CD4-positive, alpha-beta T cell treated with Interferon alpha-2 for 1 hour (primary cell): ENCODE measurements at places on chromosomes 3 and 15.

GRCh38 chr15:34366271-34367065 lies 528 bp downstream of the LPCAT4 start:
- peak; percentile 12 for DNase-seq

- DNase-seq: no peak
These were observed 3.9 kb downstream of the PLA2G4E start for GRCh38 chr15:42016971-42017370.

DNA sequence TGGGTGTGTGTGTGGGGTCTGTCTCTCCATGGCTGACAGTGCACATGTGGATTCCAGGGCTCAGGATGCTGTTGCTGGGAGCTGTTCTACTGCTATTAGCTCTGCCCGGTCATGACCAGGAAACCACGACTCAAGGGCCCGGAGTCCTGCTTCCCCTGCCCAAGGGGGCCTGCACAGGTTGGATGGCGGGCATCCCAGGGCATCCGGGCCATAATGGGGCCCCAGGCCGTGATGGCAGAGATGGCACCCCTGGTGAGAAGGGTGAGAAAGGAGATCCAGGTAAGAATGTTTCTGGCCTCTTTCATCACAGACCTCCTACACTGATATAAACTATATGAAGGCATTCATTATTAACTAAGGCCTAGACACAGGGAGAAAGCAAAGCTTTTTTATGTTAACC lies 10.5 kb downstream of the ADIPOQ start:
- DNase-seq: no peak

GRCh38 chr3:126524429-126524988 lies 554 bp downstream of the CHST13 start:
- DNase-seq: no peak

GRCh38 chr15:66905954-66906353 lies 159.4 kb upstream of the SMAD3 start:
- no peak for DNase-seq

DNA sequence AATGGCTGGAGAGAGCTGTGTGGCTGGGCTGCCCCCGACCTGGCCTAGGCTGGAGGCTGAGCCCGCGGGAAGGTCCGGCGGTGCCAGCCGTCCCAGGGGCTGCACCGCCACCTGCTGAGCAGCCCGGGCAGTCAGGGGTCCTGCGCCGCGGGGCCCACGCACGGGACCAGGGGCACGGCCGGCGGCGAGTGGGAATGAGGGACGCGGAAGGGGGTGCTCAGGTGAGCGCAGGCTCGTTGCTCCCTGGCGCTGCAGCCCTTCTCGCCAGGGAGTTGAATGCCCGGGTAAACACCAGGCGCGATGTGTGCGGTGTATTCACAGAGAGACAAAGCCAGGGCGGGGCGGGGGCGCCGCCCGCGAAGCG lies 666 bp upstream of the SEMA3F start:
- no peak for DNase-seq

- no peak for DNase-seq
These were observed 85.1 kb downstream of the ZBTB20 start for GRCh38 chr3:115062009-115062408.

DNA sequence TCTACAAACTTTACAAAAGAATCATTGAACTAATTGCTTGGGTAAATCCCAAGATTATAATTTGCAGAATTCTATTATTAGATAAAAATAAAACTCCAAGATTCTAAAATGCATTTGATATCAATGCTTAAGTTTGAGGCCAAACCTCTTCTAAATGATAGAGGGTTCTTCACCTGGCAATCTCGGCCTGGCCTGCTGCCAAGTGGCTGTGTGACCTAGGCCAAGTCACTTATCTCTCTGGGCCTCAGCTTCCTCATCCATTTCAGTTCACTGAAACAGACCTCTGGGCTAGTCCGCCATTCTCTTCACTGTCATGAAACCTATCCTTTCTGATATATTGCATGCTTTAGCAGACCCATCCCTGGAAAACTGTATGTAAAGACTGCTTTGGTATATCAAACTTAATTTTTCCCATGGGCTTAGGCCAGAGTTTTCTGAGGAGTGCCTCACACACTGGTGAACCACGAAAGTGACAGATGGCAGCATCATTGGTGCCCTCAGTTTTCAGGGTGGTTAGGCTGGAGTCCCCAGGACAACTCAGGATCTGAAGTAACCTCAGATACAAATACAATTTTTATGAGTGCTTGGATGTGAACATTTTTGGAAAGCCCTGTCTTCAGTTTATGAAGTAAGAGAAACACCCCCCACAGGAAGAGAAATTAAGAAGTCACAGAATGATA lies 21.8 kb downstream of the NUDT16 start:
- no peak for DNase-seq

DNA sequence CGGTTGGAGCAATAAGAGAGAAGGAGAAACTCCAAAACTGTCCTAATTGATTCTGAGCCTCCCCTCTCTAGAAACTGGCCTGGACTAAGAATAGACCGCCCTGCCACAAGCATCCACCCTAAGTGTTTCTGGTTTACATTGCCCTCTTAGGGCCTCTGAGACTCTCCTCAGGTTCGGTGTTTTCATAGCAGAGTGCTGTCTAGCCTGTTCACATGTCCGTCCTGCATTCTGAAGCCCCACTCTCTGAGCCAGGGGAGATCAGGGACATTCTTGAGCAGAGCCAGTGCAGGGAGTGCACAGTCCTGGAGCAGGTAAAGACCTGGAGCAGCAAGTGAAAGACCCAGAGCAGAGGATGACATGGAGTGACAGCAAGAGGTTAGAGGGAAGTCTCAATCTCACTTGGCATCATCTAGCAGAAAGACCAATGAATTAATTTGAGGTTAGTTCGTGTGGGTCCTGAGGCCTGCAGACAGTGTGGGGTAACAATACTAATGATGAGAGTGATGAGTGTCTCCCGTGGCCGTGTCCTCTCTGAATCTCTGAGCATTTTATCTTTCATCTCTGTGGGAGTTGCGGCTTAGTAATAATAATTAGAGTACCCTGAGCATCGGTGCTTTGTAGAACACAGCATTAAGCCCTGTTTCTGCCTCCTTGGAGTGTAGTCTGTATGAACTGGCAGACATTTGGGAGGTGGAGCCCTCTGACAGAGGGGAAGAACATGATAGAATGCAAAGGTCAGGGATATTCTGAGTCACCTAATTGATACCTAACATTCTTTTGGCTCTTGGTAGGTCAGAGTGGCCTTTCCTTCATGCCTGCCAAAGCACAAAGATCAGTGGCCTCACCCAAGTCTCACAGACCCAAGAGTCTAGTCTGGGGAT lies 24.6 kb downstream of the MAPKBP1 start:
- DNase-seq: no peak

GRCh38 chr3:121595765-121596406 lies 2.7 kb downstream of the FBXO40 start:
- DNase-seq: no peak

- no peak for DNase-seq
These were observed 66.2 kb upstream of the TPM1 start for GRCh38 chr15:62976301-62976881.

DNA sequence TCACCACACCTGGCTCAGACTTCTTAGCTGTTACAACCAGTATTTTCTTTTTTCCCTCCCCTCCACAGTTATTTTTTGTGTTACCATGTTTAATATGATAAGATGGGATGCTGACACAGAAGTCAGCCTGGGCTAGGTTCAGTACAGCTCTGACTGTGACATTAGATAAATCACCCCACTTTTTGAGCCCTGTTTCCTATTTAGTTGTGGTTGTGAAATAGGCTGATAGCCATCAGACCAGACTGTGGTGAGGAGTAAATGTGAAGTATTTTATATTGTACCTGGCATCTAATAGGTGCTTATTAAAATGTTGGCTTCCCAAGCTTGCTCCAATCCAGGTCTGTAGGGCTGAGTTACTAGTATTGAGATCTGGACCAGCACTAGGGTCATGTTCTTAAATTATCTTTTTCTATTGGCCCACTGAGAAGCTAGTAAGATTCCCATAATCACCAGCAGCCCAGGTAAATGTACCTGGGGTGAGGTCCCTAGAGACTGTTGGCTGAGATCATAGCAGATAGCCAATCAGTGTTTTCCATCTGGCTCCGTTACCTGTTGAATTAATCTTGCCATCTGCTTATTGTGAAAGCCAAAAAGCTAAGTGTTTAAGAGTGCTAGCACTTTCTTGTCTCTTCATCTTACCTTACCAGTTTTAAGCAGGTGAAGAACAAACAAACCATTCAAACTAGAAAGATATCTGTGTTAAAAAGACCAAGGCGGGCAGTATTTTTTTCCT lies 61.0 kb downstream of the CCK start:
- DNase-seq: no peak

- no peak for DNase-seq
These were observed 171.3 kb downstream of the ATP10A start for GRCh38 chr15:25691544-25692430.

- DNase-seq: no peak
These were observed 351.0 kb downstream of the MCTP2 start for GRCh38 chr15:94582368-94582767.

DNA sequence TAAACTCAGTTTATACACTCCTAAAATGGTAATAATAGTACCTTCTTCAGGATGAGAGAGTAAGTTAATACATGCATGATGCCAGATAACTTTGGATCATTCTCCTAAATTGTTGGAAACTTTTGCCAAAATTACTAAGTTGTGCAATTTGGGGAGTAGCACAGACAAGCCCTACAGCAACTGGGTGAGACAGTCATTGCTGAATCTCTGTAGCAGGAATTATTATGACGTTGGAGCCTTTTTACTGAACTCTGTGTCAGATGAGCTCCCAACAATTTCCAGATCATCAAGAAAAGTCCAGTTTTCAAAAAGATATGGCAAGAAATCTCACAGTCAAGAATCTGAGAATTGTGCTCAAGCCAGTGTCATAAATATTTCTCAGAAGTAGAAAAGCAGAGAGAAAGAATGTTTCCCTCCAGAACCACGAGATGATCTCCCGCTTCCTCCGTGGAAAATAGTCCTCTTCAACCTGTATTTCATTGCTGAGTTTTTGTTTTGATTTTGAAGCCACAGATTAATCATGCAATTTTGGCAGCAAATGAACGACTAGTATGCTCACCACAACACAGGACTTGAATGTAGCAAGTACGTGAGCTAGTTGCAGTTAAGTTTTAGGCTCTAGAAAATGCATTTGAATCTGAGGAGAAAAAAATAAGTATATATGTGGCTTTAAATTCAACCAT lies 485.4 kb downstream of the CNTN6 start:
- no peak for DNase-seq

DNA sequence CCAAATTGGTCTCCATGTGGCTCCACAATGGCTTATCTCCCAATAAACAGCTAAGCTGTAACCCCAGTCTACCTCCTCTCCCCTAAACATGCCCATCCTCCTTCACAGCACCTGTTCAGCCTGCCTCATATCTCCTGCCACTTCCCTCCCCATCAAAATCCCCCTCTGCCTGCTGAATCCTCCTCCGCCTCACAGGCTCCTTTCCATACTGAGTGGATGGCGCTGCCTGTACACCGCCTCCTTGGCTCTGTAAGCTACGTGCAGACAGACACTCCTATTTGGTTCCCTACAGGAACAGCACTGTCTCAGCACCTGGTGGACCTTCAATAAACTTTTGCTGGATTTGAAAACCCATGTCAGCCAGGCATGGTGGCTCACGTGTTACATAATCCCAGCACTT lies 53.7 kb downstream of the ADCY5 start:
- no peak for DNase-seq

DNA sequence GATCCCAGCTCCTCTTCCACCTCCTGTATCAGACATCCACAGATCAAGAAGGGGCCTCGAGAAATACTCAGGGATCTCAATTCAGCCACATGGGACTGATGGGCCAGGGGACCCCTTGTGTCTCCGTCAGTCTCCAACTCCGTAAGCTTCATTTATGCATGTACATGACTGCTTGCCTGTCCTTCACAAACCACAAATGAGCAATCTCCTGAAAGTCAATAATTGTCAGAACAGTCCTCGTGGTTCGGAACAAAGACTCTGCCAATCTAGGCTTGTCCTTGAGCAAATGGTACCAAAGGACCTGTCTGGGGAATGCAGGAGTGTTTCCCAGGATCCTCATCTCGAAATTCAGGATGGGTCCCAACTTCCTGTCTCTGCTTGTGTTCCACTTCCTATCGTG lies 20.8 kb downstream of the SLC12A8 start:
- DNase-seq: no peak

DNA sequence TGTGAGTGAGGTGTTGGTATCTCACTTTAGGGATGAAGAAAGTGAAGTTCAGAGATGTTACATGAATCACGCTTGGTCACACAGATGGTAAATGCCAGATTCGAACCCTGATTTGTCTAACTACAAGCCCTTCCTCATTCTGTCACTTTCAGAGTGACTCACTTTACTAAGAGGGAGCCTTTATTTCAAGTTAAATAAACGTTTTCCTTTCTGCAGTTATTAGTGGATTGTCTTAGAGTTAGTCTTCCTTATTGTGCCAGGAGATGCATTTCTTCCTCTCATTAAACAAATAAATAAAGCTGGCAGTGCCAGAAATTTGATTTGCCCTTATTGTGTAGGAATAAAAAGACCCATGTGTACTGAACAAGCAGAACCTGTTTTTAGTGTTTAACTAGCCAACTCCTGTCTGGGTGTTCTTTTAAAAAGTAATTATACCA lies 162.5 kb downstream of the AKAP13 start:
- no peak for DNase-seq

DNA sequence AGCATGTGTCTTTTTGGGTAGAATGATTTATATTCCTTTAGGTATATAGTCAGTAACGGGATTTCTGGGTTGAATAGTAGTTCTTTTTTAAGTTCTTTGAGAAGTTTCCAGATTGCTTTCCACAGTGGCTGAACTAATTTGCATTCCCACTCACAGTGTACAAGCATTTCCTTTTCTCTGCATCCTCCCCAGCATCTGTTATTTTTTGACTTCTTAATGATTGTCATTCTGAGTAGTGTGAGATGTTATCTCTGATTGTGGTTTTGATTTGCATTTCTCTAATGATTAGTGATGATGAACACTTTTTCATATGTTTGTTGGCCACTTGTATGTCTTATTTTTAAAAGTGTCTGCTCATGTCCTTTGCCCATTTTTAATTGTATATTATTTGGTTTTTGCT lies 337.6 kb downstream of the EFHB start:
- DNase-seq: no peak

DNA sequence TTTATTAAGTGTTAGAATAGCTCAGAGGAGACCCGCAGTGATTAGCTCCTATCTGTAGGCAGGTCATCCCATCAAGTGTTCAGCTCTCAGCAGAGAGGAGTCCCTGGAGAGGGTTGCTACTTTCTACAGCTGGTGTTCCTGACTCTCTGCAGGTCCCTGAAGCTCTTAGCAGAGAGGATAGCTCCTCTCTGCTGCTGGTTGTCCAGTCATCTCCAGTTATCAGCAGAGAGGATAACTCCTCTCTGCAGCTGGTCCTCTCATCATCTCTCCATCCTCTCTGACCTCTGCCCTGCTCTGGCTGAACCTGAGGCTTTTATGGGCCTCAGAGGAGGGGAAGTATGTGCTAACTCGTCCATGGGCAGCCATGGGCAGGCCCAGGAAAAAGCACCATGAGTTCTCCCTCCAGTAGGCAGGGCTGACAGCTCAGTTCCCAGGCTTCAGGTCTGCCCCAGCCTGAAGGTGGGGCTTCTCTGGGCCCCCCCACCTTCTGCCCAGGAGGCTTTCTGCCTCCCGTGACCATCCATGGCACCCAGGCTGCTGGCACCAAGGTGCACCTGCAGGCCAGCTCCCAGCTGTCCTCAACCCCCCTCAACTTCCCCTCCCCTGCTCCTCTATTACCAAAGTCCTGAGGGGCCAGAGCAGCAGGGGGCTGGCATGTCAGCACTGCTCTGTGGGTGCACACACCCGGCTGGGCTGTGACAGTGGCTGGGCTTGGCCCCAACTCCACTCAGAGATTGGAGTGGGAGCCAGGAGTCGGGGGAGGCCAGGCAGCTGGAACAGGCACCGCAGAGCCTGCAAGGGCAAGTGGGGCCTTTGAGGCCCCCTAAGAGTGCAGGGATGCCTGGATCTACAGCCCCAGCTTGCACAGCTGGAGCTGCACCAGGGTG lies 98.9 kb upstream of the FRMD4B start:
- DNase-seq: no peak
